ENCODE measurements at places on chromosomes 3 and 15. TPM values are rescaled to one million over a fixed set of nuclear protein-coding genes. Genes with fewer than 3 reads are reported as not detected.

The ZFYVE19 gene
- total RNA-seq, result 22.6 TPM

The NRROS gene
- total RNA-seq, result not detected

The ULK3 gene
- 11.8 TPM for total RNA-seq

The KIAA1143 gene
- 16.8 TPM for total RNA-seq

The RPL39L gene
- total RNA-seq, result 32.5 TPM

The NANOGP8 gene
- not detected for total RNA-seq

The CADPS gene
- not detected for total RNA-seq

The CACNA2D3 gene
- total RNA-seq, result 0.36 TPM

The TNFAIP8L3 gene
- 0.83 TPM for total RNA-seq

The H1-8 gene
- not detected for total RNA-seq

The CCR8 gene
- total RNA-seq, result not detected

The GUCA1C gene
- not detected for total RNA-seq

The TMEM45A gene
- 20.8 TPM for total RNA-seq

The STAB1 gene
- total RNA-seq, result not detected

The CRABP1 gene
- not detected for total RNA-seq

The SKOR1 gene
- total RNA-seq, result not detected

The GHRL gene
- total RNA-seq, result not detected

The STRIT1 gene
- total RNA-seq, result not detected

The PCOLCE2 gene
- 0.56 TPM for total RNA-seq

The KAT2B gene
- 2.2 TPM for total RNA-seq

The FHIT gene
- not detected for total RNA-seq

The RLBP1 gene
- total RNA-seq, result not detected

The MED12L gene
- 0.28 TPM for total RNA-seq

The IQCB1 gene
- total RNA-seq, result 26.4 TPM

The SLCO2A1 gene
- under 0.01 TPM for total RNA-seq

The MEIS2 gene
- total RNA-seq, result 50.3 TPM

The SAMMSON gene
- total RNA-seq, result not detected

The MESP2 gene
- 0.28 TPM for total RNA-seq

The ZNF80 gene
- total RNA-seq, result not detected

The DUOXA2 gene
- not detected for total RNA-seq

The DGKG gene
- 2.5 TPM for total RNA-seq

The DPPA2 gene
- not detected for total RNA-seq

The P2RY13 gene
- total RNA-seq, result not detected

The STARD9 gene
- total RNA-seq, result 3.2 TPM

The CPB1 gene
- not detected for total RNA-seq

The LRRN1 gene
- total RNA-seq, result under 0.01 TPM

The FANCD2OS gene
- not detected for total RNA-seq

The TGM5 gene
- total RNA-seq, result not detected

The CCNDBP1 gene
- 40.3 TPM for total RNA-seq

The LRRIQ4 gene
- total RNA-seq, result not detected
